ENCODE measurements at places on chromosomes 5 and 9.

DNA sequence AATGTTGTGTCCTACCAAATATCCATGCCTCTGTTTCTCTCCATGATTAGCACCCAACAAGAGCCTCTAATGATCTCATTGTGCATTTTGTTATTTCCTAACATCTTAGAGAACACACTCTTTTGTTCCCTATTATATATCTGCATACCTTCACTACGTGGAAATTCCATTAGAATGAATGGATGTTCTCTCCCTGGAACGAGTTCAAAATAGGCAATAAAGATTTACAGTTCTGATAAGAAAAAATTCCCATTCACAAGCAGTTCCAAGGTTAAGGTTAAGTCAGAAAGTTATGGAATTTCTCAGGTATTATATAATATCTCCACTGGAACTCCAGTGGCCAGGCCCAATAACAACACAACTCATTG, 83.7 kb downstream of the TRPM6 start:
- no peak for DNase-seq

GRCh38 chr9:86684148-86684547, 263.2 kb downstream of the GAS1 start:
- DNase-seq, result no peak

DNA sequence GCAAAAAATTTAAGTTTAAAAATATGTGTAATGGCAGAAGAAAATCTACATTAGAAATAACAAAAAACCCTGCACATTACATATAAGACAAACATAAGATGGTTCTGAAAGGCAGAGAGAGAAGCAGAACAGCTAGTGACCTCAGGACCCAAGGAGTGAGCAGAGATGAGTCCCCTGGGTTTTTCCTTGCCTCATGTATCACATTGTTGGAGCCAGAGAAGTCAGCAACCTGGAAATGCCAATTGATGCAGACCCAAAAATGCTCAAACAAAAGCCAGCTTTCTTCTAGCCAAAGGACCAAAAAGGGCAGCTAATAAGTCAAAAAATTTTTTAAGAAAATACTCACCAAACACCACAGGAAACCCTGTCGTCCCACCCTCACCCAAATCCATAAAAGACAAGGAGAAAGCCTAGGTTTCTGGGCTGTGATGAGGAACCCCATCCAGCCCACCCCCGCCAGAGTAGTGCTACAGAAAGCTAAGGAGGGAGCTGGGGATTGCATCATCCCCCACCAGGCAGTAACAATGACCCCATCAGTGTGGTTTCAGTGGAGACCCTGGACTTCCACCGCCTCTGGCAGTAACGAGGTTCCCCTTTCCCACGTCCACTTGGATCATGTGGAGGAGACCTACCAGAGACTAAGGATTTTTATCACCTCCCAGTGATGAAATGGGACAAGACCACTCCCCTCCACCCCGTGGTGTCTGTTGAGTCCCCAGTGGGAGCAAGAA, 17.6 kb downstream of the DENND1A start:
- DNase-seq, result no peak

DNA sequence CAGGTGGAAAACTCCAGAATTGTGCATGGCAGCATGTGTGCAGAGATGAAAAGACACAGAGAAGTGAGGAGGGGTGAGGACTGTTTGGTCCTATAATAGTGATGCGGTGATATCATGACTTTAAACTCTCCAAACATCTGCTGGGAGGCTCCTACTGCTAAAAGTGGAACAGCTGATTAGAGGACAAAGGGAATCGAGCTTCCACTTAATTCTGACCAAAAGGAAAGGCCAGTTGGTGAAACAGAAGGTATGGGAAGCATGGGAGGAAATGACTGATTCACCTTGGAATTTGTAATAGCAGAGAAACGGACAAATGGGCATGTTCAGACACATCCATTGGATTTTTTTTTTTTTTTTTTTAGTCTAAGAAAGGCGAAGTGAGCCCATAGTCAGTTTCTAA, 67.5 kb upstream of the MAMDC2 start:
- DNase-seq, result no peak

GRCh38 chr9:98039607-98040017, 16.9 kb upstream of the NANS start:
- no peak for DNase-seq

GRCh38 chr5:80082281-80082680, 47.1 kb downstream of the THBS4 start:
- no peak for DNase-seq

DNA sequence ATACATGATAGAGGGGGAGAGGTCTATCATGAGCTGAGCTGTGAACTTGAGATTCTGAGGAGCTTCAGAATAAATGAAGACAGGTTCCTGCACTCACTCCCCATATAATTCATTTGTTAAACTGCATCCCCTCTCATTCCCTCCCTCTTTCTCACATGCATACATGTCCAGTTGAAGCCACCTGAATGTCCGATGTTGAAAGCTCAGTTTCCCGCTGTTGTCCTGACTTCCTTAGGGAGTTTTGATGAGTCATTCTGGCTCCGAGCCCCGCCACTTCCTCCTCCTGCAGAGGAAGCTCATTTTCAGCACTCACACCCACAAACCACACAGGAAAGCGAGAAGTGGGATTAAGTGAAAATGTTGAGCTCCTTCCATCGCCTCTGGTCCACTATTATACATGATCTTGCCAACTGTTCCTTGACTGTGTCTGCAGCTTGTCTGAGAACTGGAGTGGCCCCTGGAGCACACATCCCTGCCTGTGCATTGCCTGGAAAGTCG, 121.2 kb downstream of the CEMIP2 start:
- DNase-seq, result no peak

DNA sequence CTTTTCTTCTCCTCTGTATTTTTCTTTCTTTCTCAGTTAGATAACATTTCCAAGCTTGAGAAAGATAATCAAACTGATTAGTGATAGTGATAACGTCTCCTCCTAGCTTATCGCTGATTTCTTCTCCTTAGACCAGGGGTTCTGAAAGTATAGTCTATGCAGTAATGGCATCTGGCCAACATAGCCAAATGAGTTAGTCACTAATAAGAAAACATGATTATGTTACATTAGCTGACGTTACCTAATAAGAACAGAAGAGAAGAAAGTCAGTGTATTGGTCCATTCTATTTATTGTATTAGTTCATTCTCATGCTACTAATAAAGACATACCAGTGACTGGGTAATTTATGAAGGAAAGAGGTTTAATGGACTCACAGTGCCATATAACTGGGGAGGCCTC, 111.2 kb downstream of the STRBP start:
- no peak for DNase-seq

DNA sequence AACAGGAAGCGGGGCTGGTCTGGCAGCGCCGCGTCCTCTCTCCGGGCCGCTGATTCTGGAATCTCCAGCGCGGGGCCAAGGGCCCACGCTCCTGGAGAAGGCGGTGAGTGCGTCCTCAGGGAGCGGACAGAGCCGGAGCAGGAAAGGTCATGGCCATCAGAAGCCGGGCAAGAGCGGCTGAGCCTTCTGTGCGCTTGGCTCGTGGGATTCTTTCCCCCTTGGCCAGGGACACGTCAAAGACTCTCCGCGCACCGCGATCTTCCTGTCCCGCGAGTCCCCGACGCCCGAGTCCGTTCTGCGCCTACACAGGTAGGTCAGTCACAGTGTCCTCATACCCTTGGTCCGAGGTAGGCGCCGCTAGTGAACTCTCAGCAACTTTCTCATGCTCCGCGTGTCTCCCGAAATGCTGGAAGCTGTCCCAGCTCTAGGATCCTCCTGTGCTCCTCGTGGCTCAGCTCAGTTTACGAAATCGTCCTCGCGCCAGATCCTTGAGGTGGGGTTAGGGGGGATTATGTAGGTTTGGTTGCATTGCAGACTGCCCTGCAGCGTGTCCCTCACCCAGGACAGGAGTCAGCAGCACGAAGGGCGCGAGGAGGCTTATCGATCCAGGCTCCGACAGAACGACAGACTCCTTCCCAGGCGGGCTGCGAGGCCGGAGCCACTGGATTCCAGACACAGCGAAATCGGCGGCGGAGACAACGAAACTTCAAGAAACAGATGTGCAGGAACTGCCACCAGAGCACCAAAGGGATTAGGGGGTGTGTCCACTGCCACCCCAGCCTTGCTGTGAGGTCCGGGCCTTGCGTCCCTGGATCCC, 8.7 kb downstream of the LHX6 start:
- DNase-seq, result no peak

GRCh38 chr5:74950836-74951515, 84.8 kb upstream of the FAM169A start:
- no peak for DNase-seq

- DNase-seq, result no peak
Measured at GRCh38 chr9:74403581-74403980, 93.6 kb upstream of the RORB start.

DNA sequence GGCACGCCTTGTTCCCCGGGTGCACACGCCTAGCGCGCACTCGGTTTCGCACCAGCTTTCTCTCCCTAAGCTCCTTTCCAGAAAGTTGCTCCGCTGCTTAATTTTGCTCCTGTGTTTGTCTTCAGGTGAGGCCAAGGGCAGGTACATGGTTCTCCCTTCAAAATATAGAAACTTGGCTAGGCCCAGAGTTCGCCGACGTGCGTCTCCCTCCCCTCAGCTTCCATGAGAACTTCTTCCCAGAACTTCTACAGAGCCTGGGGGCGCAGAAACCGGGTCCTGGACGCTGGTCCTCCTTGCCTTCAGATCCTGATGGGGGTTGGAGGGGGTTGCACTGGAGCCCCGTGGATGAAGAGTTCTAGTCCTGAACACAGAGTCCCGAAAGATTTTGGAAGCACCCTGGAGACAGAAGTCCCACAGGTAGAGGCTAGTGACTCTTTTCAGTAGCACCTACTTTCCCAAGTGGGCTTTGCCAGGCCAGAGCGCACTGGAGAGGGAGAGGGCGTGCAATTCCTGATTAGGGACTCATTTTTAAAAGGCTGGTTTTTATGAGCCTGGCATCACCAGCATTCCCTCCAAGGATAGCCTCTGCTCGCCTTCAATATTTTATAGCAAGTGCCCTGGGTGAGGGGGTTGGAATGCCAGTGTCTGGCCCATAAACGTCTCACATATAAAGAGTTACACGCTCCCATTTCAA, 128.4 kb downstream of the TMEM174 start:
- no peak for DNase-seq

GRCh38 chr5:108064302-108064701, 317.6 kb downstream of the FBXL17 start:
- no peak for DNase-seq

DNA sequence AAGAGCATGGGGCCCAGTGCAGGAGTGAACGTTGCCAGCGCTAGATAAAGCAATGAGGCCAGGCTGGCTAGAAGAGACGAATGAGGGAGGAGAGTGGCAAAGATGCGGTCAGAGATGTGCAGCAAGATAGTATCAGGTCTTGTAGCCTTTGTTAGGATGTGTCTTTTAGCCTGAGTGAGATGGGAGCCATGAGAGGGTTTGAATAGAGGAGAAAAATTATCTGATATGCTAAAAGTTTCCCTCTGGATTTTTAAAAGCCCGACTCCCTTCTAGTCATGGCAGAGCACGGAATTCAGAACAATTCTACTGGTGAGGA, 12.2 kb downstream of the DUSP1 start:
- no peak for DNase-seq

DNA sequence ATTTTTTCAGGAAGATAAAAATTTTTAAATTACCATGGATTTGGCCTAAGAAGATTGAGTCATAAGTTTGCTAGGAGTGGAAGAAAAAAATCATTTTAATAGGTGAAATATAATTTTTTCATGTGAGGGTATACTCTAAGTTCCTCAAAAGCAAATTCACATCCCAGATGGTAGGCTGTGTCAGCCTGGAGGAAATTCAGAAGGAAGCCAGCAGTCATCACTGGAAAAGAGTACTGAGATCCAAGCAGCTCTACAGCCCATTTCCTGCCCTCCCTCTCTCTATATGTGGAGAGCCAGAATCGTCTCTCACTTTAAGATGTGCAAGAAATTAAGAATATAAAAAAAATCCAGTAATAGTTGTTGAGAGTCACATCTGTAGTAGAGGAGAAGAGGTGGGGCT, 126.5 kb upstream of the CDH18 start:
- no peak for DNase-seq

DNA sequence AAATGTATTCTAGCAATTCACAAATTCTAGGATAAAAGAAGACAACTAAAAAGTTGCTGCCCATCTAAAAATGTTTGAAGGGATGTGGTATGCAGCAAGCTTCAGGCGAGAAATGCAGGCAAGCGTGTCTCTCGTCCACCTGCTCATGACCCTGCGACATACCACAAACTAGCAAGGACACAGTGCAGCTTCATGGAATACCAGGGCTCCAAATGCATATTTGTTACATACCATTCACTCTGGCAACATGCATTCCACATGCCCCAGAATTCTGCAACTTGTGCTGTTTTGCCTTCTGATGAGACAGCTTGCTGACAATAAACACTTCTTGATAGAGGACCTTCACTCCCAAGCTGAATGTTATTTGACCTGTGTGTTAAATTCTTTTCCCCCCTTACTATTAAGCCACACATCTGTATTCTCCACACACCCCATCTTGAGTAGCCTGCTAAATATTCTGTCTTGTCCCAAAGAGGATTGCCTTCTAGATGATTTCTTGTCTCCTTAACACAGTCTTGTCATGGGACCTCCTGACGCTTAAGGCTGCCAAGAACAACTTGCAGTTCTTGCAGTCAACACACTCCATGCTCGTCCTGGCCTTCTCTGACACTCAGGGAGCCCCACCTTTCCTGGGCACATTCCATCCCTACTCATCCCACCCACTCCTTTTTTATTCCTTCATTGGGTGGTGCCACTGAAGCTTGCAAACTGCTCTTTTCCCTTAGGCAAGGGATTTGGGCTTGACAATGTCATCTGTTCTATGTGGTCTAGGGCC, 340.5 kb downstream of the PIK3R1 start:
- DNase-seq, result no peak

DNA sequence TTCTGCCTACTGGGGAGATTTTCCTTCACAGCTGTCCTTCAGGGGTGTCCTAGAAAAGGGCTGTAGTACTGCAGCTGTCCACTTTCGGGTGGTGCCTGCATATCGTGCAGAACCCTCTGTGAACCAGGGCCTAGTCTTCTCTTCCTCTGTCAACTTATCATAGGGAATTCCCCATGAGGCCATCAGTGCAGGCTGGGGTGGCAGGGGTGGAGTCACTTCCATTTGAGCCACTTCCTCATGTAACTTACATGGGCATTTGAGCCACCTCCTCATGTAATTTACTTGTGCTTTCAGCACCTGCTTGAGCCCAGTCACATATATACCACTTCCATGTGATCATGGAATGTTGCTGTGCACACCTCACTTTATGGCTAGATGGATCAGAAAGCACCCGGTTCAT, 742.0 kb upstream of the RGMB start:
- no peak for DNase-seq

DNA sequence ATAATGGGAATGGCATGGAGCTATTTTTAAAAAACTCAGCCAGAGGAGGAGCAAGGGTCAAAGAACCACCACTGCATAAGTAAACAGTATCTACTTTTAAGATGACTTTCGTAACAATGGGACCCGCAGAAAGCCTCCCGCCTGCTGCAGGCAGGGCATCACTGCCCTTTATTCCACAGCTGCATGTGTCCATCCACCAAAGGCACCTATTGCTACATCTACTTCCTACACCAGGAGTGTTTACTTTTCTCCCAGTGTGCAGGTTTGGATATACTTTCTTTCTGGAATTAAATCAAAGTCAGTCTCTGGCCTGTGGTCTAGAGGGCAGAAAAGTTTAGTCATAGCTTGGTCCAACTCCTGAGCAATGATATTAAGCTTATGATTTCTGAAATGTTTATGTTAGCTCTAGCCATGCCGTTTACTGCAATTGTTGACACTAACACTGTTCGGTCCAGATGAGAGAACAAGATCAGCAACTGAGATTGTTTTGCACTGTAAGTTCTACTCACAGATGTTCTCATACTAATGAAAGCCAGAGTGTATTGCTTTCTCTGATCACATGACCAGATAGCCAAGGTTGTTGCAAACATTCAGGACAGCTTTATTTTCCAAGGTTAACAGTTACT, 391.5 kb downstream of the FGF10 start:
- no peak for DNase-seq

All from stimulated activated naive CD8-positive, alpha-beta T cell treated with anti-CD3 and anti-CD28 coated beads, Interleukin-15, amount 100 ng/mL, for 72 hours (primary cell).